Substantia nigra (tissue), 51 donors: ENCODE measurements at places on chromosomes 6 and 20.

- no peak for DNase-seq
Measured at GRCh38 chr20:47438464-47439381, 63.0 kb upstream of the NCOA3 start.

- DNase-seq: no peak
Measured at GRCh38 chr6:118886641-118887040, 7.3 kb upstream of the ASF1A start.

- DNase-seq: no peak
Measured at GRCh38 chr20:43323592-43323991, 133.9 kb upstream of the PTPRT start.

DNA sequence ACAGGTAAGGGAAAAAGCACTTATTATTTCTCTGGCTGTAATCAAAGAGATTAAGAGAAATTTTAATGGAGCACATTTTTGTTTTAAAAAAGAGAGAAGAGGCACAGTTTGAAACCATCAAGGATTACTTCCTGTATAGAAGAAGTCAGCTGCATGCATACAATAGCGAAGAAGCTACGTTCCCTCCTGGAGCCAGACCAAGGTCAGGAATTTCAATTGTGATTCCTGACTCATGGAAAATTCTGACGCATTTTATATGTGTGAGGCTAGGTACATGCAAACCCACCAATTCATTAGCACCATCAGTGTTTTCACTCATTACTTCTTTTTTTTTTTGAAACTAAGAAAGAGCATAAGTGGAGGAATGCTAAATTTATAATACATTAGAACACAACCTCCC is 232.7 kb upstream of the SGK1 start:
- no peak for DNase-seq

GRCh38 chr6:137261361-137261760 is 42.2 kb upstream of the IFNGR1 start:
- DNase-seq: no peak

DNA sequence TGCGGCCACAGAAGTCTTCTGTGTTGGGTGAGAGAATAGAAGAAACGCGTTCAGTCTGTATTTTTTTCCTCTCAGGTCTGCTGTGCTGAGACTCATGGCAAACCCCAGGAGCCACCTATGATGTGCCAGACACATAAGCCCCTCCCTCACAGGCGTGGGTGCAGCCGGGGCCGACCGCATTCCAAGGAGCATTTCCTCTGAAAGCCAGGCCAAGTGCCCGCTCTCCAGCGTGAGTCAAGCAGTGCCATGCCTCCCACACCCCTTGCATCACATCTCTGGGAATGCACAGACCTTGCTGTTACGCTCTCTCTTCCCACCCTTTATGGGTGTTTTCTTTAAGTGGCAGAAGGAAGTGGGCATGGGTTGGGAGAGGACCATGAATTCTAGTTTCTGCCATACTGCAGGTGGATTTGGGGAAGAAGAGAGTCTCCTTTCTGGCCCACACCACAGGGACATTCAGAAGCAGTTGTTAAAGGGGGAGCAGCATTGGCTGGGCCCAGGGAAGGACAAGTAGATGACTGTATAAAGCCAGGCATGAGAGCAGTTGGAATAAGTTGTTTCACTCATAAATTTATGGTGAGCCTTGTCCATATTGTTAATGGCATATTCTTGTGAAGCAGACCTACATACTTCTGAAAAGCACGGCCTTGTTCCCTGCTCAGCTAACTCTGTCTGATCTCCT is 37.1 kb upstream of the TFAP2A start:
- no peak for DNase-seq
